ENCODE measurements at places on chromosomes 1 and 21. TPM values are rescaled to one million over a fixed set of nuclear protein-coding genes. Genes with fewer than 3 reads are reported as not detected.

MYOC gene
- not detected for total RNA-seq

SYNC gene
- 10.6 TPM for total RNA-seq

PRR9 gene
- total RNA-seq = not detected

LRRC7 gene
- 0.10 TPM for total RNA-seq

HORMAD1 gene
- total RNA-seq = not detected

All from mammary microvascular endothelial cell (primary cell).